NCI-H2029 treated with DMSO at 0.1 percent for 48 hours (cell line): ENCODE measurements at places on chromosomes 6 and 20.

DNA sequence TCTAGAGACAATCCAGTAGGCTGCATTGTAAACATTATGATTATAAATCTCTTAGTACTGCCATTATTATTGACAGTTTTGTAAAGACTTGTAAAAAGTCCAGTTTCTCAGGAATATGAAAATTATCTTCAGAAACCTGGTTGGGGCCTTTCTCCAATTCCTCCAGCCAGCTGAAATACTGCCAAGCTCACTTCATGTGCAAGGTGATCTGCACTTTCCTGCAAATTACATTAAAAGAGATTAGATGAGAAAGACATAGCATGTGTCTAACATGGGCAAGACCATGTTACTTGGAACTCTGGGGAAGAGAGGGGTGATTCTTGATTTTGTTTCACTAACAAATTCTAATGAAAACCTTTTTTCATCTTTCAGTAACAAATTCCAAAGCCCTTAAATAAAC lies 24.0 kb downstream of the PGM3 start:
- DNase-seq: no peak

GRCh38 chr6:18492972-18493371 lies 105.8 kb downstream of the RNF144B start:
- DNase-seq: no peak

DNA sequence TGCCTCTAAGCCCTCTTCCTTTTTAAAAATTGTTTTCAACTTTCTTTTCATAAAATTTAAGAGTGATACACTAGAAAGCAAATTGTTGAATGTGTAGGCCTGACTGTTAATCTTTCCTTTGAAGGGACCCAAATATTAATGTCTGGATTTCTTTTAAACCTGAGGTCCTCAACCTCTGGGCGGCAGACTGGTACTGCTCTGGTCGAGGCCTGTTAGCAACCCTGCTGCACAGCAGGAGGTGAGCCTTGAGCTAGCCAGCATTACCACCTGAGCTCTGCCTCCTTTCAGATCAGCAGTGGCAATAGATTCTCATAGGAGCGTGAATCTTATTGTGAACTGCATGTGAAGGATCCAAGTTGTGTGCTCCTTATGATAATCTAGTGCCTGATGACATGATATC lies 191.2 kb downstream of the MANEA start:
- no peak for DNase-seq

GRCh38 chr20:62740286-62741141 lies 31.9 kb downstream of the NTSR1 start:
- no peak for DNase-seq

GRCh38 chr20:60473211-60473610 lies 515.0 kb downstream of the CDH26 start:
- no peak for DNase-seq

GRCh38 chr6:81878479-81878878 lies 126.0 kb upstream of the TENT5A start:
- no peak for DNase-seq

DNA sequence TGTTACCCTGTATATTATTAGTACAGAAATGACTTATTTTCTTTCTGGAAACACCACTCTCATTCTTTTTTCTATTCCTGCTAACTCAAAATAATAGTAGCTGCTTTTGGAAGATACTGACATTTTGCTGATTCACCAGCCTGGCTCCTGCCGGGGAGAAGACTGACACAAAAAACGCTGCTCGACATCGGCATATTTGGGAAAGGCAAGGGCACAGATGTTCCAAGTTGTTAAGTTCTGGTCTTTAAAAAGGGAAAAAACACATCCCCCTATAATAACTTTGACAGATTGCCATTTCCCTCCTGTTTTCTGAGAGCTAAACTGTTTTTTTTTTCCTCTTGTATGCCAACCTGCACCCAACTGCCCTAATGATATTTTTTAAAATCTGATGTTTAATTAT lies 55.4 kb downstream of the CTNNBL1 start:
- DNase-seq: no peak

- no peak for DNase-seq
These were observed 174.5 kb upstream of the AKAP12 start for GRCh38 chr6:151065027-151065815.

GRCh38 chr20:60262967-60263603 lies 304.9 kb downstream of the CDH26 start:
- no peak for DNase-seq

DNA sequence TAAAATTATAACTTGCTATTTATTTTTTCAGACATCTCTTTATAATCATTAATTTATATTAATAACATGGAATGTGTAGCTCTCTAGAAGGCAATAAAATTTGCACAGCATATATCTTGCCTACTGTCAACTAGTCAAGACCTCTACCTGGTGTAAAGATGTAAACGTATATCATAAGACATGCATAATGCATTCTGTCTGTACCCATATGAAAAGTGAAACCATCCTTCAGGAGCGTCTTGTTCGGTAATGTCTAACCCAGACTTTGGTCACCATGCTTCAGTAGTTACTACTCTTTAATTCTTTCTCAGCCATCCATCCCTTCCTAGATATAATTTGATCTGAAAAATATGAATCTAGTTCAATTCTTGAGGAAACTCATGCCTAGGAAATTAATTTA lies 21.0 kb downstream of the CEP43 start:
- no peak for DNase-seq

- no peak for DNase-seq
These were observed 61.6 kb downstream of the PREX1 start for GRCh38 chr20:48766205-48766604.

DNA sequence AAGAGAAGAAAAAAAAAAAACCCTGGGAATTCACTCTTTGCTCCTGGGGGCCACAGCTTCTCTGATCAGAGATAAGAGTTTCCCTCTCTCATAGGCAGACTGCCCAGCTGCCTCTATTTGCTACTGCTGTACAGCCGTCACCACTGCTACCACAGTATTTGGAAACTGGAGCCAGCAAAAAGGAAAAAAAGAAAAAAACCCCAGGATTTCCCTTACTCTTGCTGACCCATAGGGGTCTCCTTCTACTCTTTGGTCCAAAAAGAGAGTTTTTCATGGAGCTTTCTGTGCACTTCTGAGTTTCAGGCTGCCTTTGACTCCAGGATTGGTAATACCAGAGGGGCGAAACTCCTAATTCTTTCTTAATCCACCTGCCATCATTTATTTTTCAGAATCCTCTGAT lies 89.7 kb downstream of the MDGA1 start:
- DNase-seq: no peak

- no peak for DNase-seq
These were observed 235.9 kb downstream of the TFAP2C start for GRCh38 chr20:56865055-56865454.

- DNase-seq: no peak
These were observed 2.8 kb downstream of the RAET1E start for GRCh38 chr6:149895048-149895590.

GRCh38 chr20:5181492-5181891 lies 54.7 kb downstream of the CDS2 start:
- DNase-seq: peak; percentile 21

- DNase-seq: no peak
These were observed 5.2 kb upstream of the MEP1A start for GRCh38 chr6:46787871-46788540.

DNA sequence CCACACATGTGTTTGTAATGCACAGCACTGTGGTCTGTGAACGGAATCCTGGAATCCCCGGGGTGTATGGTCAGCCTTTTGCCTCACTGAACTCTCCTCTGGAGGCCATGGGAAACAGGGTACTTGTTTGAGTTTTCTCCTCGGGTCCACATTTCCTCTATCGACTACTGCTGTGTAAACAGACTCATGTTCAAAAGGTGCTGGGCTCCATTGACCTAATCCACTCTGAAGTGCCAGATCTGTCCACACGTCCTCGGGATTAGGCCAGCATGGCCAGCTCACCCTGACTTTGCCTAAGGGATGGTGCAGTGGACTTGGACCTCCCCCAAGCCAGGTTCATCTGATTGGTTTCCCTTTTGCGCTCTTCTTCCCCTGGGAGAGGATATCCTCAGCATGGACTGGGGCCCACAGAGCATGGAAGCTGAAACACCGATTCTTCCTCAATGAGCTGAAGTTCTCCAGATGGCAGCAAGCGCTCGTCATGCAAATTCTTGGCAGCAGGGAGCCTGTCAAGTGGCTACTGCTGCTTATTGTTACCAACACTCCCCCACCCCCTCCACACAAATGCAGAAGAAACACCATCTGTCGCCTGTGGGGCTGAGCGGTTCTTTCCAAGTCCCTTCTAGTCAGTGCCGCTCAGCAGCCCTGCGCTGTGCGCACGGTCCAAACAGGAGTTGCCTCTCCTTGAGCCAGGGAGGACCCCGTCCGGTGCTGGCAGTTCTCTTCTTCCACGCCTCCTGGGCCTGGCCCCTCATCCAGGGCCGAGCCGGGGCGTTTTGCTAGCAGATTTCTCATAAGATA lies 292.6 kb upstream of the MARCKS start:
- DNase-seq: peak; percentile 91

DNA sequence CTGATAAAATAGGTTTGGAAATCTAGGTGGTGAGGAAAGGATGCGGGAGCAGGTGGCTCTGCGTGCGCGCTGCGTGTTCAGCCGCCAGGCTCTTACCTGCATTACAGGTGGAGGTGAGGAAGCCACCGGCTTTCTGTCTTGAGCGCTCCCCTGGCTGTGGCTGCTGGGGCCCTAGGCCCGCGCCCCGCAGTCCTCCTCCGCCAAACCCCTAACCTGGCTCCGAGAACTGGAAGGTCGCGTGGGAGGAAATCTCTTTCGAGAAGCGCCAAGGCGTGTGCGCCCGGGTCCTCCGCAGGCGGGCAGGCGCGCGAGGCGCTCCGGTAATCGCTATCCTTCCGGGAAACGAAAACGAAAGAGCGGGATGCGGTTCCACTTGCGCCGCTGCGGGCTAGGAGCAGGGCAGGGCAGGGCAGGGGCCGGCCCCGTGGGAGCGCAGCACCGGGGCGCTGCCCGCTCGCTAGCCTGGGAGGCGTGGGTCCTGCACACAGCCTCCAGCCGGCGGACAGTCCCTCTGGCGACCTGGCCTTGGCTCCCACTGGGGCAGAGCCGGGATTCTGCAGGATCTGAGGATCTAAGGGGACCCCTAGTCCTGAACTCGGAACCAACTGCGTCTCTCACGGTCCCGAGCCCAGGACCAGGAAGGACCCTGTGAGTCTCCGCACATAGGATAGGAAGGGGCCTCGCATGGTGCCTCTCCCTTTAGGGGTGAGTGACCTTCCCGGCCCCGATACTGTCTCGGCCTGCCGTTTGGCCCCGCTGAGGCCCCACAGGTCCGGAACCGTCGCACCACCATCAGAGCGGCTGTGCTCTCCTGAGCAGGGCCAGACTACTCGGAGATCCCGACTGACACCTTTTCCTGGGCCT lies at the start of gene ETV7:
ETV7 (minus strand) TSS at position 230 of the 864 bp plus-strand sequence; CDS start at position 102, 128 bp downstream.
- DNase-seq: peak; percentile 31

GRCh38 chr6:65999288-65999791 lies 292.3 kb upstream of the EYS start:
- DNase-seq: no peak

DNA sequence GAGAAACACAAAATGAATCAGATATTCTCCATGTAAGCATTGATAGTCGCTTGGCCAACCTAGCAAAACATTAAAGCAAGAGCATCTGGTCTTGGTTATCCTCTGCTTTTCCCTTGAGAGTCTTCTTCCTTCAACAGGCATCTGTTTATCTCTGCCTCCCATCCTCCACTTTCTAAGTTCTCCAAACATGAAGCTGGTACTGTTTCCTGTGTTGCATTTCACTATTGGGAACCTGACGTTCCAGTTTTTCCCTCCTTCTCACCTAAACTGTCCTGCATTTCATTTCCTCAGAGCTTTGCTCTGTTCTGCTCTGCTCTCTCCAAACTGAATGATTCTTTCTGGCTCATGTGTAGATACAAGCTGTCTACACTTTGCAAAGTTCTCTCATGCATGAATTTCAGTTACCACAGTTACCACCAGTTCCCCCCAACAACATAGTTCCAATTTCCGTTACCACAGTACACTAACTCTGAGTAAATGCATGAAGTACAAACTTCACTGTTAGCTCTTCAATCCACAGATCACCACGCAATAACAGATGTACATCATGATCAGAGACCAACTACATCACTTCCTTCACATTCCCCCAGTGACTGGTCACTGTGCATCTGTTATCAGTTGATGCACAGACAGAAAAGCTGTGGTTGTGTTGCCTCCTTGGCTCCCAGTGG lies 86.7 kb upstream of the F13A1 start:
- no peak for DNase-seq

GRCh38 chr6:28648035-28648877 lies 122.6 kb downstream of the GPX5 start:
- no peak for DNase-seq

- DNase-seq: no peak
These were observed 5.7 kb downstream of the MAFB start for GRCh38 chr20:40683221-40683893.

DNA sequence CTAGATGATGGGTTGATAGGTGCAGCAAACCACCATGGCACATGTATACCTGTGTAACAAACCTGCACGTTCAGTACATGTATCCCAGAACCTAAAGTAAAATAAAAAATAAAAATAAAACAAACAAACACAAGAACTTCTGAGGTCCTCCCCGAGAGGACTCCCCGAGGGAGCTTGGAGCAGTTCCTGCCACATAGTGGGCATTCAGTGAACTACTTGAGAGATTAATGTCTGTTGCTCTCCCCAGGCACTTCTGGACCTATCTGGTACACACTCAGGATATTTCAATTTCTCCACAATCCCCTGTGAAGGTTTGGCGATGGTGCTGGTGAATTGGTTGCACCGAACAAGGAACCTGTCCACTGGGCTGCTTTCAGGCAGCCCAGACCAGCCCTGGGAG lies 311.2 kb downstream of the ESR1 start:
- DNase-seq: no peak

- no peak for DNase-seq
These were observed 11.3 kb upstream of the PKHD1 start for GRCh38 chr6:52098721-52099120.

DNA sequence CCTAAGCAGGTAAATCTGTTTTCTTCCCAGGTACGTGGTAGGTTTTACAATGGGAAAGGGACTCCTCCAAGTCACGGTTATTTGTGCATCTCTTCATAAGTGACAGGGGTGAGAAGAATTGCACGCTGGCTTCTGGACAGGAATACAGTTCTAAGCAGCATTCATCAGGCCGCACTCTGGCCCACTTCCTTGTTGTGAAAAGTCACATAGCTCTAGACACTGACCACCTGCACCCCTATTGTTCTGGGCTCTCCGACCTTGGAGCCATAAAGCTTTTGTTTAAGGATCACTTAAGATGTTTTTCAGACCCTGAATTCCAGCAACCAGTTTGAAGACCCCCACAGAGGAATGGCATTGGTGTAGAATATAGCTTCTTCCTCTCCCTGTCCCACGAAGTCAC lies 31.4 kb downstream of the RAMACL start:
- no peak for DNase-seq

DNA sequence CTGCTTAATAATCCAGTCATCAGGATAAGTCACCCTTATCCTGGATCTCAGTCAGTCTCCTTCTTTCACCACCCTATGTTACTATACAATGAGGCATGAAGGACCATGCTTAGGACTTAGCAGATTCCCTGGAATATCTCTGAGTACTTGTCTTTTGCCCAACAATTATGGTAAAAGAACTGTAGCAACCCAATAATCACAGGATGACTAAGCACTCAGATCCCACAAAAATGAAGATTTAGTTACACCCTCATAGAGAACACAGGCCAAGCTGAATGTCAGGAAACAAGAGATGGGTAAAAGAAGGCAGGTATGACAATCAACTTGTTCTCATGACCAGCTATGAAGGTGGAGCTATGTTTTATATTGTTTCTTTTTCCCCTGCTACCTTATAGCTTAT lies 91.4 kb downstream of the EDN1 start:
- DNase-seq: no peak
